Activated CD4-positive, alpha-beta T cell treated with anti-CD3 and anti-CD28 coated beads, Interleukin-2, Interleukin-4, amounts not matched to agents 100 ng/mL and 50 ng/mL, durations not matched to agents 16 hours and 8 hours (primary cell): ENCODE measurements at places on chromosomes 5 and 9.

DNA sequence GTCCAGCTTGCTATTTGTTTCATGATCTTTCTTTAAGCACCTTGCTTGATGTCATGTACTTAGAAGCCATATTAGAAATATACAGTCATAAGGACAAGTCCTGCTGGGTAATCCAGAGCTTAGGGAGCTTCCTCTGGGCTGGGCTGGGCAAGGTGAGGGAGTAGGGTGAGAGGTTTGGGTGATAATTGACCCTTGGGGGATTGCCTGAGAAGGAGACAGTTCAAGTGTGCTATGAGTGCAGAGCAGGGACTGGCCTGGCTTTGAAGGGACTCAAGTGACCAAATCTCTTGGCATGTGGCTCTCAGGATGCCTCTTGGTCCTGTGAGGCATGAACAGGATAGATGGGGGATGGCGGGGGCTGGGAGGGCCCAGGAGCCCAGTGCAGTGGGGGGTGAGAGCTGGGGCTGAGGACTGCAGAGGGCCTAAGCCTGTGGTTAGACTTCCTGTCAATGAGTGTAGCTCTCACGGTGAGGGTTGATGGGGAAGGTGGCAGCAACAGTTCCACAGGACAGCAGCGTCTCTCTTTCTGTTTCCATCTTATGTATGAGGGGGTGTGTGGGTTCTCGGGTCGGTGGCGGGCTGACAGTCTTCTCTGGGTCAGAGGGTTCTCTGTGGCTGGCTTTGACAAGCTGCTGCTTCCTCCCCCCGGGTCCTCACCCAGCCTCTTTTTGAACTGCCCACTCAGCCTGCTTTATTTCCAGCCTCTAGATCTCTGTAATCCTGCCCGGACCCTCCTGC is 53.5 kb downstream of the RGS3 start:
- peak; percentile 85 for DNase-seq

DNA sequence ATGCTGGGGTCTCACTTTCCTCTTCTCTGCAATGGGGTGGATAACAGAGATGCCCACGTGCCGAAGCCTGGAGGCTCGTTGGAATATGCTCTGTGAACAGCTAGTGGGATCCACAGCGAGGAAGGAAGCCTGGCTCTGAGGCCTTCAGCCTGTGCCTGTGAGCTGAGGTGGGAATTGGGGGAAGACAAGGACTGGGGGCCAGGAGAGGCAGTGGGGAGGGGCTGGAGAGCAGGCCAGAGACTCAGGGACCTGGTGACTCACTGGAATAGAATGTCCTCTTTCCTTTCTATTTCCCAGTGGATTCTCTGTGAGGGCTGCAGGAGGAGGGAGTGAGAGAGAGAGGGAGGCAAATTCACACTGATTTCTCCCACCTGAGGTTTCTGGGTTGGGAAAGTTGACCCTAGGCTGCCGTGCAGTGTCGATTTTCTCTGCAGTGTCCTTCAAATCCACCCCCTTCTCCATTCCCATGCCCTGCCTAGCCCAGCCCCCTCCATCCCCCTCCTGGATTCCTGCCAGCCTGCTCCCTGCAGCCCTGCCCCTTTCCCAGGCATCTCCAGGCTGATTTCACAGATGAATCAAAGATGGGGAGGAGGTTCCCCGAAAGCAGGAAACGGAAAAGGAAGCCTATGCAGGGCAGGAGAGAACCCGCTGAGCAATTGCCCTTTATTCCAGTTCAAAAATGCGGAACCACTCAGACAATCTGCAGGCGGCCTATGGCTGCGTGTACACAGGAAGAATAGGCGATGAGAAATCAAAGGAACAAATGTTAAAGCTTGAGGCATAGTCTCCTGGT is 1.4 kb upstream of the SPAAR start:
- DNase-seq: no peak

DNA sequence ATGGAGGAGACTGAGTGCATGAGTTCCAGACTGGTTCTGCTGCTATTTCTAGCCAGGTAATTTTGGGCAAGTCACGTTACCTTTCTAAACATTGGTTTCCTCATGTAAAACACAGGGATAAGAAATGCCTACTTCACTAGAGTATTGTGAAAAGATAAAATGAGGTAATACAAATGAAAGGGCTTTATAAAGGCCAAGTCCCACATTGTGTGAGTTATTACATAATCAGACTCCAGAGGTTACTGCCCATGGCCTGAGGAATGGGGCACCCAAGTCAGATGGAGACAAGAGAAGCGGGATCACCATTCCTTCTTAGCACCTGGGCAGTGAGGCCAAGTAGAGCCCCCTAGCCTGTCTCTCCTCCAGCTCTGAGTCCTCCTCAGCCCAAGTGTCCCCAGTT is 7.5 kb downstream of the HBEGF start:
- DNase-seq: no peak

DNA sequence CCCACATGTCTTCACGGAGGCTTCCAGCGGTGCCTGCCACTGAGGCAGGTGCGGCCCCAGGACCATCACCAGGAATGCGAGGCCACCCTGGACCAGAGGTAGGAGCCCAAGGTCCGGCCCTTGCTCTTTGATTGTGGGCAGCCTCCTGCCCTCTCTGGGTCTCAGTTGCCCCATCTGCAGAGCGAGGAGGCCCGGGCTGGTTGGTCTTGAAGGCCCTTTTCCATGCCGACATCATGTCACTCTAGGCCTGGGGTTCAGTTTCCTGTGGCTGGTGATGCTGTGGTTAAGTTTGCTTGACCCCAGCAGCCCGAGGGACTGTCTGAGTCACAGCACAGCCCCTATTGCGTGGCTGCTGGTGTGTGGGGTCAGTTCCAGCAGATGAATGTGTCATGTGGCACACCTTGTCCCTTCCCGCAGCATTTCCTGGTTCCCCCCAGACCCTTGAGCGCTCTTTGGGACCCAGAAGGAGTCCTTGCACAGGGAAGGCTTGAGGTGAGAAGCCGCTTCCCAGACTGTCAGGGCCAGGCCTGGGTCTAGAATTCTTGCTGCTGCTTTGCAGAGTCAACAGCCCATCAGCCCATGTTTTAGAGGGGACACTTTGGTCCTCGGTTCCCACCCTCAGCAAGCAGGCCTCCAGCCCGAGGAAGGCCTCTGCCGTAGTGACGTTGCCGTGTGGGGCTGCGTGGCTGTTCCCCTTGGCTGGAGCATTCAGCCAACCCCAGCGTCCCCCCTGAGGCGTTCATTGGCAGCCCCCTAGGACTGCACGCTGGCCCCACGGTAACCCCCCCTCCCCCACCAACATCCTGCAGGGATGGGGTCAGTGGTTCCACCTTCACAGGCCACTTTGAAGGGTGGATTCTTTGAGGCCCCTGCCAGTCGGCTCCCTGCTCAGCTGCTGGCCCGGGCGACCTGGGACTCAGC is 31.0 kb upstream of the HMCN2 start:
- DNase-seq: no peak

DNA sequence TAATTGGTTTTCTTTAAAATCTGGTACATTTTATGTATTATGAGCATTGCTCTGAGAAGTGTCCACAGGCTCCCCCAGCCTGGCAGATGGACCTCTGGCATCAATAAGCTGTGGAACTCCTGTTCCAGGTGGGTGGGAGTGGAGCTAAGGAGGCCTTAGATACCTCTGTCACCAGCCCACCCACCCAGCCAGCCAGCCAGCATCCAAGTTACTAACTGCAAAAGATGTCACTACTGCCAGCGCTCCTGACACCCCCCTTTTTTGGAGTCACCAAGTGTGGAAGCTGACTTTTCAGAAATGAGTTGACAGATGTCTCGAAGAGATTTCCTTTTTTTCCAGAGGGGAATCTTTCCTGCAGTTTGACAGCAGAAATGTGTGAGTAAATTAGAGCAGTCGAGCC is 111.2 kb downstream of the GALNT10 start:
- DNase-seq: no peak

DNA sequence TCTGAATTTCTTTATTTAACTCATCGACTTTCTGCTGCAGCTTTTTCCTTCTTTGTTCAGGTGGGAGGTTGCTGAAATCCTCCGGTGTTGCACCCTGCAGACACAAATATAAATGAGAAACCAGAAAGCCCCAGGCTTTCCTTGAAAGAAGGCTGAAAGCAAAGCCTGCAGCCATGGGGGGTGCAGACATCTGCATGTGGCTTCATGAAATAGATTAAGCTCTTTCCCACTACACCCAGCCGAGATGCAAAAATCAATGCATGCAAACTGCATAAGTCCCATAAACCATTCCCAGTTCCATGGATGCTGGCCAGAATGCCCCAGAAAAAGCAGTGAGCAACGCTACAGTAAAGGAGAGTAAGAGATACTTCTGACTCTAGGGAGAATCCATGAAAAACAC is 73.6 kb downstream of the USP20 start:
- DNase-seq: no peak

- DNase-seq: no peak
Observed at GRCh38 chr9:70438341-70438928, 24.0 kb upstream of the KLF9 start.

DNA sequence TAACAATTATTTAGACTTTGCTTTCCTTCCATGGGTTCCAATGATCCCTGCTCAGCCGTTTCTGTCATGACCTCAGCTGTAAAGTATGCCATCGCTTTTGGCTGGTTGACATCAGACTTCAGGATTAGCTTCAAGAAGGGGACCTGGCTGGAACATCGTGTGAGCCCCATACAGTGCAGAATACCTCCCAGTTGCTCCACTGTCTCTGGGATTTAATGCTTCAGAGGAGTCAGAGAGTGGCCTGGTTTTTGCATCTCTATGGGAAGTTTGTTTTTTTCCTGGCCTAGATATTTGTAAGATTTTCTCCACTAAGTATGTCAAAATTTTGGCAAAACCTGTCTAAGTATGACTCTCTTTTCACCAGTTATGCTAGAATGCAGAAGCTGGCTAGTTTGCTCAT is 216.9 kb downstream of the GABBR2 start:
- DNase-seq: no peak

- no peak for DNase-seq
Observed at GRCh38 chr5:162139190-162139589, 71.6 kb downstream of the GABRG2 start.

DNA sequence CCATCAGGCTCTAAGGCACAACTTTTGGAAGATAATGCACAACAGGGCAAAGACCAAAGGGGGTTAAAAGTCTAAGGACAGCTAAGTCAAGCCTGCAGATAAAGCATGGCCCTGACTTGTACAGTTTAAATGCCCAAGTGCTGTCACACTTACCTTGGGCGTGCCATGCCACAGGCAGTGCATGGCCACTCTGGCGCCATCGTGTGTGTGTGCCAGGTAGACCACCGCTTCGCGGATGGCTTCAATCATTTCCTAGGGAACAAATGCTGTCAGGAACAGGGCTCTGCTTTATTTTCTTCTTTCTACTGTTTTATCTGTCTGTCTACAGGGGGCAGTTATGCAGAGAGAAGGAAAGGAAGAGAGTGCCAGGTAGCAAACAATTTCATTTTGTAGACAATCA is 19.3 kb downstream of the PUM3 start:
- no peak for DNase-seq

GRCh38 chr5:65611524-65611923 is 12.6 kb downstream of the TRIM23 start:
- DNase-seq: no peak

DNA sequence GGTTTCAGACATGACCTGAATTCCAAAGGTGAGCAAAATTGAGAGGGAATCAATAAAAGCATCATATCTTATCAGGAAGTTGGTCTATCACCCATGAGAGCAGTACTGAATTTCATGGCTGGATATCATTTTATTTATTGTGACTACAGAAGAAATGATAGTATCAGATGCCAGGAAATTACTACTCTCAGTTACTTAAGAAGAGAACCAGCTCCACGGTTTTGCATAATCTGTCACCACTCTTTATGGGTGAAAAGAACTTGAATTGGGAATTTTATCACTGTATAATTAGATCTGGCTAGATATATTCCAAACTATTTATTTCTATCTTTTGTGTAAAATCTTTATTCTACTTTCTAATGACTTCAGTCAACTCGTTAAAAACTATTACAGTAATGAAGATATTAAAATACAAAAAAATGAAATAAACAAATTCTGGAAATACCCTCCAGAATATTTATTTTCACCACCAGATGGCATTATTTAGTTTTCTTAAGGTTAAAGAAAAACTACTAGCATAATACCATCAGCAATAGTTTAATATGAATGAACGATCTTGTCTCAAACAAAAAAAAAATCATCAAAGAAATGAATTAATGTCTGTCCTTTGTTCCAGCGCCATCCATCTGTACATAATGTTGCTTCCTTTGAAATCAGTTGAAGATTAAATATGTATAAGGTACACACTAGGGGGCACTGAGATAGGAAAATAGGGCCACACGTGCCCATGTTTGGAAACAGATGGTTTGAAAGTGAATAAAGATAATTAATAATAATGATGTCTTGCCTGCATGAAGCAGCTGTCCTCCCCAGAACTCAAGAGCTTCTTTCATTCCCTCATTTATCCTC is 84.7 kb upstream of the SLCO6A1 start:
- peak; percentile 6 for DNase-seq

DNA sequence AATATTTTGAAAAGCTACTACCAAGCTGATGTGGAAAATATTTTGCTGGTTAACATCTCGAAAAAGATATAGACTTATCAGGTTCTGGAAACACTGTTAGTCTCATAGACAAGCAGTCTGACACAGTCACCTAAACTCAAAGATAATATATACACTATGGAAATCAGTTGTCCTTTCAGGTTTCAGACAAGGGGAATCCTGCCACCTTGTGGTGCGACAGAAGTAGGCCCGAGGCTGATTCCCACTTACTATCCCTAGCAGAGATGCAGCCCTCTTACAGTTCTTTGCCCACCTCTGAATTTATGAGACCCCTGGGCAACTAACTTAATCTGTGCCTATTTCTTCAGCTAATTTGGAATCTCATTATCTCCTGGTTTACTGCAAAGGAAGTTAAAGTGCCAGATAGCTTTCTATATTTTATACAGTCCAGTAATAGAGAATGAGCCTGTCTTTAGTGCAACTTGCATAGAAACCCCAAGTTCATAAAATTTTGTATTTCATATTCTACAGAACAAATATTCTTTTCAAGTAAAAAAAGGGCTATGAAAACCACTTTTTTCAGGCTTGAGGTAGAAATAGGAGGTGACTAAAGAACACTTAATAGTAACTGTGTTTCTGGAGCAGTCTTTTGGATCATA is 16.9 kb downstream of the RAD1 start:
- DNase-seq: peak; percentile 55

DNA sequence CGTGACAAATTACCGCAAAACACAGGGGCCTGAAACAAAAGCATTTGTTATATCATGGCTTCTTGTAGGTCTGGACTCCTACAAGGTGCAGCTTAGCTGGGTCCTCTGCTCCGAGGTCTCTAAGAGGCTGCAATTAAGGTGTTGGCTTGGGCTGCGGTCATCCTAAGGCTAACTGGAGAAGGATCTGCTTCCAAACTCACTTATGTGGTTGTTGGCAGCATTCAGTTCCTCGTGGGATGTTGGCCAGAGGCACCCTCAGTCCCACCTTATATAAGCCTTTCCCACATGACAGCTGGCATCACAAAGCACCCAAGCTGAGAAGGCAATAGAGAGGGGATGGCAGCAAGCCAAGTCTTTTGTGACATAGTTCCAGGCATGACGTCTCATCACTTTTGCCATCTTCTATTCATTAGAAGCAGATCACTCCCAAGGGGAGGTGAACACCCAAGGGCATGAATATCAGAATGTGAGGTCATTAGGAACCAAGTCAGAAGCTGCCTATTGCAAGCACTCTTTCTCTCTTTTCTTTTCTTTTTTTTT is 47.9 kb upstream of the ZBTB43 start:
- DNase-seq: no peak

GRCh38 chr9:90176901-90177300 is 465.7 kb downstream of the DIRAS2 start:
- no peak for DNase-seq

- no peak for DNase-seq
Observed at GRCh38 chr5:5353681-5354080, 68.8 kb upstream of the ICE1 start.

- no peak for DNase-seq
Observed at GRCh38 chr5:180154821-180155364, 54.1 kb downstream of the RASGEF1C start.
